PC-3 (cell line): ENCODE measurements at places on chromosomes 6 and 20. TPM values are rescaled to one million over a fixed set of nuclear protein-coding genes. Genes with fewer than 3 reads are reported as not detected.

DNA sequence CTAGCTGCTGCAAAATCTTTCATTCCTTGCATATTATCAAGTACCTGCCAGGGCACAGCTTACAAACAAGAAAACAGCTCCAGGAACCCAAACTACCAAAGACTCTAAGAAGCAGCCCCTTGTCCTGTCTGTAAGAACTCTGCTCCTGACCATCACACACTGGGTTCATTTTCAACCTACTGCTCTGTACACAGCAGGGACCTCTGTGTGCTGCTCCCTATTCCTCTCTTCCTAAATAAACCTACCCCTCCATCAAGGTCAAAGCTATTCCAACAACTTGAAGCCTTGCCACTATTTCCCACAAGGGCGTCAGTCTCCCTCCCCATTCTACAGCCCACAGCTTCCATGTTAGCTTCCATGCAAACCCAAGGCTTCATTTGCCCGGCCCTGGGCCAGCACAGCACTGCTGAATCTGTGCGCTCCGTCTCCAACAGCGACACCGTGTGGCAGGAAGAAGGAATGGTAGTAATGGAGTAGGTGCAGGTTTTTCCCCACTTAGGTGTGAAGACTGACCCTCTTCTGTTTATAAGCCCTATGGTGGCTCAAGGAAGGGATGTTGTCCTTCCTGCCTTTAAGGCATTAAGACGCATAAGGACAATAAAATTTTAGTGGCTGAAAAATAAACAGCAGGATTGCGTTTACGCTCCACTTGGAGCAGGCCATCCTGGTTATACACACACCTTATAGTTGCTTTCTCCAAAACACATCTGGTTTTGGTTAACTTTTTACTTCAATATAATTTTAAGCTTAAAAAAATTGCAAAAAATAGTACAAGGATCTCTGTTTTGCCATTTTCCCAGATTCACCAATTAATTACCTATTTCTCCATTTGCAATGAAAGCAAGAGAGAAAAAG lies 115.2 kb upstream of the NXT1 start:
- DNase-seq = peak; percentile 61

The MAD2L1BP gene
- total RNA-seq = 25.1 and 40.9 TPM in 2 replicates

DNA sequence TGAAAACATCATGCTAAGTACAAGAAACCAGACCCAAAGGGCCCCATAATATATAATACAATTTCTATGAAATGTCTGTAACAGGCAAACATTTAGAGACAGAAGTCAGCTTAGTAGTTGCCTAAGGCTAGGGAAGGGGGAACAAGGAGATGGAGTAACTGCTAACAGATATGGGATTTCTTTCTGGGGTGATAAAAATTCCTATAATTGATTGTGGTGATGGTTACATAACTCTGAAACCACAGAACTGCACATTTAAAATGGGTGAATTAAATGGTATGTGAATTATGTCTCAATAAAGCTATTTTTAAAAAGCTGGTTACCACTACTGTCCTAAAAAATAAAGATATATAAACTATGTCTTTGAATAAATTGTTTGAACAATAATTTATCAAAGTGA lies 3.2 kb downstream of the CEP162 start:
- DNase-seq = no peak

DNA sequence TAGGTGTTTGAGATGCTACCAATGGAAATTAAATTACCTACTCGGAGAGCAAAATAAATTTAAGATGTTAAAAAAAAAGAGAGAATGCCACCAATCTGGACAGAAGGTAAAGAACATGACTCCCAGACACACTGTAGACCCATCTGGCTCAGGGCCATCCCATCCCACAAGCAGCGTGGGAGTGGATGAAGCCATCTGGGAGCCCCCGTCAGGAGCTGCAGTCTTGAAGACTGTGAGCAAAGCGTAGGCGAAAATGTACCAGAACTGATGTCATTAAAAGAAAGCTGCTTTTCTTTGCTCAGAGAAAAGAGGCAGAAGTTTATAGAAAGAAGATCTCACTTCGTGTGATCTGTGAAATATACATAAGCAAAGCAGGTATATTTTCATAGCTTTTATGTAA lies 815.7 kb downstream of the QKI start:
- DNase-seq = no peak

- DNase-seq = no peak
Observed at GRCh38 chr6:137967689-137968454, 100.8 kb downstream of the TNFAIP3 start.

GRCh38 chr6:116035616-116036015 lies 25.1 kb downstream of the FRK start:
- DNase-seq = no peak

DNA sequence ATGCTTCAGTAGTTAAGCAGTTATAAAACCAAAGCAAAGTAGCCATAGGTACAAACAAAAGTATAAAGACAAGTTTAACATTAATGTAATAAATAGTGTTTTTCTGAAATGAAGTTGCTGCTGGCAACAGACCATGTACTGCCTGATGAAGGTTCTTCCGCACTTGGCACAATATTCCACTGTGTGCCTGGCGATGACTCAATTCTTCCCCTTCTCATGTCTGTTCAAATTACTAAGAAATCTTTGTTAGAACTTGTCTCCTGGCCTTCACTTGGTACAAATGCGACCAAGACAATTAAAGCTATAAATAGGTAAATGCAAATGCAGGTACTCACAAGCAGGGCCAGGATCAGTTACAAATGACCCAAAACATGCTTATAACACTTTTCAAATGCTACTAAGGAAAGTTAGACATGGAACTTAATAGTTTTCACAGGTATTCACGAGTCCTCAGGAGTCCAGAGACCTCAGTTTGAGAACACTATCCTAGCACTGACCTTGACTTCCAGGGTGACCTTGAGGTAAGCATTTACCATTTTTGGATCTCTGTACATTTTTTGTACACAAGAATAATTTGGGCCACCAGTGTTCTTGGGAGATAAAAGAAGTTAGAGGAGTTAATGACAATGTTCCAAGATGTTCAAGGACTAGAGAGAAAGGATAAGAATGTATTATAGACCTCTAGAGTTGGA lies 8.1 kb upstream of the DDR1 start:
- DNase-seq = peak; percentile 73
